ENCODE measurements at places on chromosomes 7 and 10.

DNA sequence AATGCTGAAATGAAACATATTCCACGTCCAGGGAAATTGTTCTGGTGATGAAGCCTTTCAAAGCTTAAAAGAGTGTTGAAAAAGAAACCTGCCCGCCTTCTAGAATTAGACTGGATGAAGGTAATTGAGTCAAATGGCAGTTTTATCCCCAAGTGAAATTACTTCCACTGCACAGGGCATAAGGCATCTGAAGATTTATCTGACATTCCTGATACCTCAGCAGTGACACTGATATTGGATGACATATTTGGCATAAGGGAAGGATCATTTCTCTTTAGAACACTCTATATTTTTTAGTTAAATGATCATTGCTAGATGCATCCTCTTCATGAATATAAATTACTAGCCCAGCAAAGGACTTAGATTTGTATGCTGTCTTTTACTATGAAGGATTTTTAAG lies 229.6 kb upstream of the TPK1 start:
- DNase-seq: no peak

- no peak for DNase-seq
Measured at GRCh38 chr10:72552857-72553256, 73.0 kb downstream of the MICU1 start.

GRCh38 chr10:70053218-70053840 lies 683 bp downstream of the MACROH2A2 start:
- peak; percentile 41 for DNase-seq

- no peak for DNase-seq
Measured at GRCh38 chr10:131207176-131207575, 104.3 kb downstream of the TCERG1L start.

DNA sequence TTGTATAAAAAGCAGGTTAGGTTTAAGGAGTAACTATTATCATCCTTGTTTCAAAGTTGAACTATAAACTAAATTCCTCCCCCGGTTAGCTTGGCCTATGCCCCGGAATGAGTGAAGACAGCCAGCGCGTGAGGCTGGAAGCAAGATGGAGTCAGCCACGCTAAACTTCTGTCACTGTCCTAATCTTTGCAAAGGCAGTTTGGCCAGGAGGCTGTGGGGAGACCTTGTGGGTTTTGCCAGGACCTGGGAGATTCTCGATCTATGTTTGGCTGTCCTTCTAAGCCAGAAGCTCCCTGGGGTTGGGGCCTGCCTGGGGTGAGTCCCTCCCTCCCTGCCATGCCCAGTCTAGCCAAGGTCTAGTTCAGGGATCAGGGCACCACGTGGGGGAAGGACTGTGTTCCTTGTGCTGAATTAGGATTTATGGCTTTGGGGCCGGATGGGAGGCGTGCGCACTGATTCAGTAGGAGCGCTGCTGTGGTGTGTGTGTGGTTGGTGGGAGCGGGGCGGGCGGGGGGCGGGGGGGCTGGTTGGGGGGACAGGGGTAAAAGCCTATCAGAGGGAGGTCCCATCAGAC lies 871 bp upstream of the GTF2IRD1 start:
- no peak for DNase-seq

- no peak for DNase-seq
Measured at GRCh38 chr10:29227201-29227600, 61.7 kb upstream of the LYZL1 start.

DNA sequence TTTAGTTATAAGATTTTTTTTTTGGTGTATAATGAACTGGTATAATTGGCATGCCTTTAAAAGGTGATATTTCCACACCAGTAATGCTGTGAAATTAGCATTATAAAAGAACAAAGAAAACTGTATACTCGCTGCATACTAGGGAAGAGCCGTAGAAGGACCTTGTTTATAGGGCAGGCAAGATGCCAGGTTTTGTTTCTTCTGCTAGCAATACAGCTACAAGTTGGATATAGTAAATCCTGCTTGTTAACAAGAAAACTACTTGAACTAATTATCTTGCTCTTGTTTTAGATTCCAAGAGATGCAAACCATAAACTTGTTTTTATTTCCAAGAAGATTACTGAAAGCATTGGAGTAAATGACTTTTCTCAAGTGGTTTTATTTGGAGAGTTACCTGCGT lies 1.9 kb downstream of the DNAH11 start:
- no peak for DNase-seq

- DNase-seq: no peak
Measured at GRCh38 chr7:44637788-44638594, 31.6 kb downstream of the OGDH start.

DNA sequence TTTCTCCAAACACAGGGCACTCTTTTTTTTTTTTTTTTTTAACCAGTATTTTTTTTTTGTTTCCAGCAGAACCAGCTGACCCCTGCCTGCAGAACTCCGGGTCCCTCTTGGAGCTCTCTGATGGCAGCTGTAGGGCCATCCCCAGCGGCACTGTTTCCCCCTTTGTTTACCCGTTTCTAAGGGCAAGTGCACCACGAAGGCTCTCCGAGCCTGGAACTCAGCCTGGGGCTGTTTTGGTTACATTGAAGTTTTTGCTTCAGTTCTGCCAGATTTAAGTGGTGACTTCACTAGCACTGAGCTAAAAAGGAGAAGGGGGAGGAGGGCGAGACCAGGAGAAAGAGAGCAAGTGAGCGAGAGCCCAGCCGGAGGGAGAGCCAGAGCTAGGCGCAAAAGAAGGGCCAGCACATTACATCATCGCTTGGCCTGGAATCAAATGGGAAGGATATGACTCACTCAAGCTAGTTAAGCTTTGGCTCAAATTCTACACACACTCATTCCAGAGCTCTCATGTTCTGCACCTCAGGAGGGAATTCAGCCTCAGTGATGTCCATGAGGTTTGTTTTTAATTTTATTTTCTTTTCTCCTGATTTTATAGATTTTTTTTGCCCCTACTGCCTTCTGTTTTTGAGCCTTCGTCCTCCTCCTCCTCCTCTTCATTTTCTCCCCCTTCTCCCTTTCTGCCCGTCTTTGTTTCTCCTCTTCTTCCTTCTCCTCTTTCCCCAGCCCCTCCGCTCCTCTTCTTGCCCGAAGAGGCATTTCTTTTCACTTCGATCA lies 272.3 kb downstream of the TRIL start:
- DNase-seq: peak; percentile 87

DNA sequence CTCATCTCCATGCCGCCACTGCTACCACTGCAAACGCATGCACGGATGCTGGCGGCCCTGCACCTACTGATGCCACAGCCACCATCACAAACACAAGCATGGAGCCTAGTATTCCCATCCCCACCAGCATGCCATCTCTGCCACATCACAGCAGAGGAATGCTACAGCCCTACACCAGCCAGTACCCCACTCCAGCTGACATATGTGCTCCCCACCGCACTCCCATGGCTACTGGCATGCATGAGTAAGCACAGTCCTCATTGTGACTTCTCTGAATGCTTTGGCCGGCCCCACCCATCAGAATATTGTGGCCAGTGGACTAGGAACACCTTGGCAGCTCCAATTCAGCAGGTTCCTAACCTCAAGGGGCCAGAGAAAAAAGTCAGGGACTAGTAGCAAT lies 705.5 kb downstream of the POM121L12 start:
- DNase-seq: no peak

DNA sequence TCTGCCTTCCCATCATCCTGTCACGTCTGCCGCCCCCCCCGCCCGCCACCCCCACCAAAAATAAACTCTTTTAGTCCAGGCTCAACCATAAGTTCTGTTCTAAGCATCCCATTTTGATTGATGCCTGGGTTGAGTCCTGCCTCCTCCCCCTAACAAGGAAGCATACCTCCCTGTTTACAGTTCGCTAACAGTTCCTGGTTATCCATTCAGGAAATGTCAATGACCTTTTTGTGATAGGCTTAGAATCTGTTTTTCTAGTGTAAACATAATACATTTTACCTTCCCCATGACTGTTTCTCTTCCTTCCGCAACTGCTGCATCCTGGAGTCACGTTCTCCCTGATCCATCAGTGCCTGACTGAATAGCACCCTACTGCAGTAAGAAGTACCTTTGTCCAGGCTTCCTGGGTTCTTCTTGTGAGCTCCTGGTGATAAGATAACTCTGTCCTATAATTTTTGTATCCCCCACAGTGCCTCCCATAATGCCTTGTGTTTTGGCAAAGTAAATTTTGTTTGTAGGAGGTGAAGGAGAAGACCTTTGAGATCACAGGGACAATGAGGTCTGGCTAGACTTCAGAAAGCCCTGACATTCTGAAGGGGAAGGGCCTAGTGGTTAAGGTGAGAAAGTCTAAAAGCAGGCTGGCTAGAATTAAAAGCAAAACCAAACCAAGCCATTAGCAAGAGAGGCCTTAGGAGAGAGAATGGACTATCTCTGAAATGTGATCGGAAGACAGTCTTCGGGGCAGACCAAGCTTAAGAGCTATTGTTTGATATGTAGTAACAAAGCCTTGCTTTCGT lies 7.3 kb downstream of the AGFG2 start:
- no peak for DNase-seq

GRCh38 chr10:5147255-5147980 lies 37.5 kb downstream of the AKR1C8 start:
- no peak for DNase-seq
